ENCODE measurements at places on chromosomes 7 and 10.

DNA sequence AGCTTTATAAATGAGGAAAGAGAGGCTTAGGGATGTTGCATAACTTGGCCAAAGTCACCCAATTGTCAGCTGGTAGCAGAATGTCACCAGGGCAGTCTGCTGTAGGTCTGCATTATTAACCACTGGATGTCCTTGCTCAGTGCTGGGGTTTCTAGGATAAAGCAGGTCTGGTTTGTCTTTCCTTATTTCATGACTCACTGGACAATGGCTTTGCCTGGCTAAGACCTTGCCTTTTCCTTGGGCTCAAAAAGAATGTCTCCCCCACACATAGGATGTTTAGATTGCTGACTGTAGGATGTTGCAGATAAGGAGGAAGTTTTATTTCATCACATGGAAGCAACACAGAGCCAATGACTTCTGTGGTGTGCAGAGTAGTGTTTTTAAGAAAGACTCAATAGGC lies 29.4 kb downstream of the WDFY4 start:
- no peak for DNase-seq

- DNase-seq = no peak
Observed at GRCh38 chr7:127214956-127215718, 37.6 kb downstream of the GRM8 start.

GRCh38 chr10:69439813-69440506 lies 11.3 kb upstream of the TSPAN15 start:
- no peak for DNase-seq

- DNase-seq = no peak
Observed at GRCh38 chr7:31109751-31110150, 57.6 kb downstream of the ADCYAP1R1 start.

- no peak for DNase-seq
Observed at GRCh38 chr10:114372179-114372578, 32.1 kb downstream of the AFAP1L2 start.

DNA sequence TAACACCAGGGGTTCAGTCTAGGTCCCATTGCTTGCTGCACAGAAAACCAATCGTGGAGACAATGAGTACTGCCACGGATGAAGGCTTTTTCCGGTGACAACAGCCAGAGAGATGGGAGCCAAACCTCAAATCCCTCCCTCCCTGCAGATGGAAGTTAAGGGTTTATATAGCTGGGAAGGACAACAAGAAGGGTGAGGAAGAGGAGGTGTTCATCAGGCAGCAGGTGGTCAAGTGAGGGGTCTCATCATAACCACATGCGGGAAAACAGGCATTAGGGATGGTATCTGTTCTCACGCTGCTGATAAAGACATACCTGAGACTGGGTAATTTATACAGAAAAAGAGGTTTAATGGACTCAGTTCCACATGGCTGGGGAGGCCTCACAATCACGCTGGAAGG lies 91.3 kb downstream of the MKX start:
- DNase-seq = no peak

DNA sequence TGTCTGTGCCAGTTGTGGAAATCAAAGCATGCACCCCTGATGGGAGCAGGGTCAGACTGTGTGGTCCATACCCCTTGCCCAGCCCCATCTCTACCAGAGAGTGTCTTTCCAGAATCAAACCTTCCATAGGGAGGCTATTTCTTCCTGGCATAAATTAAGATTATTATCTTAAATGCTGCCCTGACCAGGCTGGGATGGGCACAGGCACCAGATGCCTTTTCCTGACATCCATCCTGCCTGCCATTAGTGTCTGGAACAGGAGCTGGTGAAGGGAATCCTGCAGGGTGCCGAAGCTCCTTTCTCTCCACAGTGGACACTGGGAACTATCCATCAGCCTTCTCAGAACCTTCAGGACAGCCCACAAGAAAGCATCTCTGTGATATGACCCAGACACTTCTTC lies 296.3 kb downstream of the GRID1 start:
- DNase-seq = no peak

GRCh38 chr10:77251297-77252013 lies 386.2 kb downstream of the KCNMA1 start:
- no peak for DNase-seq

DNA sequence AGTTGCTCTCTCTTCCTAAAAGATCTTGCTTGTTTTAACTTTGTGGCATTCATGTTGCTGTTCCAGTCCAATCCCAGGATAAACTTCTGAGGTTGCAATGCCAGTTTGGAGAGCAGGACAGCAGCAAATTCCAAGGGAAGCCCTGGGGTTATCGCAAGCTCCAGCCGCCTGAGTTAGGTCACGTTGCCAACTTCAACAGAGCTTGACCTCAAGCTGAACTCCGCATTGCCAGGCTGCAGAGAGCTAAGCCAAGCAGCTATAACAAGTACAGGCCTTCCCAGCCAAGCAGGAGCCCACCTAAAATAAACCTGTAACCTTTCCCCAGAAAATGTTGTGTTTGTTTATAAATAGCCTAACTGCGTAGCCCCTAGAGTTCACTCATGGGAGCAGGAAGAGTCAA lies 138.9 kb upstream of the LYZL1 start:
- no peak for DNase-seq

- DNase-seq = no peak
Observed at GRCh38 chr10:3213758-3214515, 41.4 kb upstream of the PITRM1 start.

Data from cortex of kidney (tissue), 1 donor.